SHP77 treated with DMSO at 0.1 percent for 48 hours (cell line): ENCODE measurements at places on chromosomes 3 and 15.

DNA sequence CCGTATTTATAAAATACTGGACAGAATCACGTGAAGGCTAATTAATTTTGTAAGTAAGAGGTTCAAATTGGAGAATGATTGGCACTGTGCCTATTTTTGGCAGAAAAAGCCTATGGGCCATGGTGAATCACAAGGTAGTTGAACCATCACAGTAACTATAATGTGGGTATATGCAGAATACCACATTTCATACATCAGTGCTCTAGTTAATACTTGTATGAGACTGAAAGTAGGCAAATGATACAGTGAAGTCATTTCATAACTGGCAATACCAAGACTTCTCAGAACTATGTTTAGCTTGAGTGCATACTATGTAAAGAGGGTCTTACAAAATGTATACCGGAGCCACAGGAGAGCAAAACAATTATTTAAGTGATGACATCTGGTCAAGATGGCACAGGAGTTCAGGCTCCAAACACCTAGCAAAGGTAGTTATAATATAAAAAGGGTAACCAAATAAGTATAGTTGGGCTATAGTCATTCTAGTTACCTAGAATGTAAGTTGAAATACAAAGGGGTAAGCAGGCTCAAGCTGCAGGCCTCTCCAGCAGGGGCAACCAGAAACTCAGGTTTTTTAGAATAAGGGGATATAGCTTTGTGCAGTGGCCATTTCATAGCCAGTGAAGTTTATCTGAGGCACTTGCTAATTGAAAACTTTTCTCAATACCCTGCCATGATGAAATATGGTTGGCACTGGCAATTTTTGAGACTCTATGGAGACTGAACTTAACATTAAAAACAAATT, 19.1 kb downstream of the GPR160 start:
- DNase-seq = no peak

- peak; percentile 29 for DNase-seq
These were observed 559 bp downstream of the PKM start for GRCh38 chr15:72230197-72231065.

GRCh38 chr3:172030181-172030580, 9.2 kb upstream of the FNDC3B start:
- no peak for DNase-seq

DNA sequence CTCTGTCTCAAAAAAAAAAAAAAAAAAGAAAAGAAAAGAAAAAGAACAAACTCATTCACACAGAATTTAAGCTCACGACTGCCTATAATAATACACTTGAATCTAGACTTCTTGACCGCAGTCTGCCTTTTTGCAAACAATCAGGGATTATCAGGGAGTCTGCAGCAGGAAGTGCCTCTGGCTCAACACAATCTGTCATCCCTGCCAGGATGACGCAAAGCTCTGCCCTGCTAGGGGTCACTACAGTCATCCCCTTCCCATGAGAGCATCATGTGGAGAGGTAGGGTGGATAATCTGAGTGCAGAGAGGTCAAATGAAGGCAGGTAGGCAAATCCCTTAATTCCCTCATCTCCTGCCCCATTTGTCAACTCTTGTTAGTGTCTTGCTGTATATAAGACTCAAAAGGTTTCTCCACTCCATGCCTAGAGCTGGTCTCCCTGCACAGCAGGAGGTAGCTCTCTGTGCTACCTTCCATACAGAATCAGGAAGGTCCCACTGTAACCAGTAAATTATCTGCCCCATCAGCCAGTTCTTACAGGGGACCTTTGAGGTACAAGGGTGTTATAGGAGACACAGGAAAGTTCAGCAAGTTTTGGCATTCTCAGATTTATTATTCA, 4.2 kb downstream of the UBAP1L start:
- no peak for DNase-seq

DNA sequence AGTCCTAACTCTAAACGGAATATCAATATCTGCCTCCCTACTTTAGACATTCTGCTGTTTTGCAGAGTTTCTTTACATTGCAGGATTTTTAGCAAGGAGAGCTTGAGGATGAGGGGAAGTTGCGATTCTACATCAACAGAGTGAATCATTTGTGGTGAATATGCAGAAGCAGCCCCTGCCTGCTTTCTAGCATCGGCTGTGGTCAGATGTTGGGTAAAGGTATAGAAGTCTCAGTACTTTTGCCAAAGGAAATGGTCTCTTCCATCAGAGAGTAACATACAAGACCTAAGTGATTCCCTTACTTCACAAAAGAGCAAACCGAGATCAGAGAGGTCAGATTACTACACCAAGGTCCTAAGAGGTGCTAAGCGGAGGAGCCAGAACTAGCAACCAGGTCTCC, 15.2 kb downstream of the ST3GAL6 start:
- DNase-seq = no peak

DNA sequence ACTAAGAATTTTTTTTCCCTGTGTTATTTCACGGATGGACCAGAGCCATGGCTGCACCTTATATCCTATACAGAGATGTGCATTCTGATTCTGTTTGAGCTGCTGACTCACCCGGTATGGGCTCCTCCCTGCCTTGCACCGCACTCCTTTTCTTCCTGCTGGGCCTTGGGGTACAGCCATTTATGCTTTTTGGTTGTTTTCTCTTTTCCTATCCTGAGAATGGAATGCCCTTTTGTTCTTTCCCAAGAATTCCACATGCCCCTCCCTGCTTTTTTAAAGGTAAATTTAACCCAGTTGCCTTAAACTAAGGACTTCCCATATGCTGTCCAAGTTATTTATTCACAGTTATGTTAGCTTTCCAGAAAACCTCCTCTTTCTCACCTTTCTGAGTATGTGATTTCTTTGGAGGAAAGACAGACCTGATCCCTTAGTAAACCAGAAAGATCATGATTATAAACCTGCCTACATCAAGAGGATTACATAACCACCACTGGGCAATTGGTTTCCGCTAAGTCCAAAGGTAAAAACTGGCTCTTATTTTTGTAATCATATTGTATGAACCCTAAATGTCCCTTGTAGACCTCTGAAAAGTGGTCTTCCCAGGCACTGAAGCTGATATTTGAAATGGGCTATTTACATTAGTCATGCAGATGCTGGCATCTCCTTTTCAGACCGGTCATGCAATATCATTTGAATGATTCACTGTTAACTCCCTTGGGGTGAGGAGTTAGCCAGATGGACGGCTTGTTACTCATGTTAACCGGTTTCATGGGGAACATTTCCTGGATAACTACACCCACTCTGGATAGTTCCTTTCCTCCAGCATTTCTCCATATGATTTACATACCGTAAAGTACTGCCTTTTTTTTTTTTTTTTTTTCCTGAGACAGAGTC, 45.5 kb downstream of the TMOD3 start:
- DNase-seq = no peak

DNA sequence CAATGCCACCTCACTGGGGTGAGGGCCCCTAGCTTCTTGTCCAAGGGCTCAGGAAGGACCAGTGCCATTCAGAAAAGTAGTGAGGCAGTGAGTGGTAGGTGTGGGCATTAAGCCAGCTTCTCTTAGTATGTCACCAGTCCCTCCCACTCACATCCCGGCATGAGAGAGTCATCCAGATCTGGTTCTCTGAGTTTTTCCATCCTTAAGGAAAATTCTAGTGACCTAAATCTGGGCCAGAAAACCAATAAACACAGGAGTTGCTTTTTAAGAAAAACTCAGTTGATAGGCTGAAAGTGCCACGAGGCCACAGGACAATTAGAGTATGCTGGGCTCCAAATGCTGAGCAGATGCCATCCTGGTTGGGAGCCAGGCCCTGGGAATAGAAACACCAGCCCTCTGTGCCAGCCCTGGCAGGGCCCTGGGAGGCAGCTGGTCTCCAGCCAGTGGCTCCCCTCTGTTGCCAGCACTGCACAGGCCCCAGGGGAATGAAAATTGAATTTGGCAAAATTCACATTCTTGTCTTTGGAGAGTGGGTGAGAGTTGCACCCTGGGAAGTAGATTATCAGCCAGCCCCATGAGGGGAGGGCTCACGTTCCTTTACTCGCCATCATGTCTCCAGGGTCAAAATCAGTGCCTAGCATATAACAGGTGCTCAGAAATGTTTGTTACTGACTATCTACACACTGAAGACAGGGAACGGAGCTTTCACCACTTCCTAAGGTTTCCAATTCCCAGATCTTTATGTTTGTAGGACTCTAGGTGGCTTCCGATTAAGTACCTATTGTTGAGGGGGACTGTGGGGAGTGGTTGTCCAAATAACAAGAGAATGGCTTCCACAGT, 52.8 kb downstream of the FAM43A start:
- DNase-seq = no peak
